ENCODE measurements at places on chromosomes 1 and 21.

- peak; percentile 46 for DNase-seq
Observed at GRCh38 chr21:41766883-41767605, at the start of gene RIPK4. TSS of gene RIPK4 (minus strand) at chr21:41767052. CDS start at chr21:41767041, 11 bp downstream.

DNA sequence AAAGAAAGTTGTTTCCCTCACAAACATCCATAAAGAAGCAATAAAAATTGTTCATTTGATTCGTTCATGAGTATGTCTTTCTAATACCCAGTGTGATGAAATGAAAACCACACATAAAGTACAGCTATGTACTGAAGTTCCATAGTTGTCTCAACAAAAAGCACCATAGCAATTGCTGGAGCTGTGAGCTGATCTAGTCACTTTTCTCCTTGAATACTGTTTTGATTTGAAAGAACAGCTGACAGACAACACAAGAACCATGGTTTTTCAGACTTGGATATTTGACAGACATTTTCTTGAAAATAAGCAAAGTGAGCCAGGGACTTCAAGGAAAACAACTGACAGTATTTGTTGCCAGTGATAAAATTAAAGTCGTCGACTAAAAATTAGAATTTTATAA lies 237.1 kb upstream of the PLD5 start:
- no peak for DNase-seq

DNA sequence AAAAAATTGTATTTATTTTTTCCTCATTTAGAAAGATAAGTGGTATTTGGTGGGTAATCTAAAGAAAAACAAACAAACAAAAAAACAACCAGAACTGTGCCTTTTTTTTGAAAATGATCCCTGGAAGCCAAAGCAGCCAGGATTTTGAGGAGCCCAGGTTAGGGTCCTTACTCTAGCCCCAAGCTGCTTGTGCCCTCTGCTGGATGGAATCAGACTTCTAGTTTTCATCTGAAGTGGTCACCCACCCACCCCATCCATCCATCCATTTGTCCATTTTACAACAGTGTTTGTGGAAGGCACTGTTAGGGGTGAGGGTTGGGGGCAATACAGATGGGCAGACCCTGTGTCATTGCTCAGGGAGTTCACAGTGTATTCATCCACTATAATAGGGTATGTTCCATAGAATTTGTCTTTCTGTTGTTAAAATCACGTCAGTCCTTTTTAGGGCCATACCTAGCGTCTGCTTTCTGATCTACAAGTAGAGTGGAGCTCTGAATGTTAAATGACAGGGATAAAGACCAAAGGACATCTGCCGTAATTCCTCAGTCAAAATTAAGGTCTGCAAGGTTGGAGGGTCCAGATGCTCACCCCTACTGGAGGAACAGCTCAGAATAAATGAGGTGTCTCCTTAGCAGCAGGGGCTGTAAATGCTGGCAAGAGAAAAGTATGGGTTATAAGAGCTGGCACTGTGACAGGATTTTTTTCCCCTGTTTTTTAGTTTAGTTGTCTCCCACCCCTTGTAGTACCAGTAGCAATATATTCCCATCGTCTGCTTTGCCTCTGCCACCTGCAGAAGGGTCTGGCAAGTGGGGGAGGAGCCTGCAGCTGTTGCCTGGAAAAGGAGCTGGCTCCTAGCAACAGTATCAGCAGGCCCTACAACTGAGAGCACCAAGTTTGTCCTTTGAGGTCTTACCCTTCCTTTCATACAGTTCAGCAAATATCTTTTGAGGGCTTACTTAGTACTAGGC lies 3.2 kb downstream of the LRRC42 start:
- DNase-seq = peak; percentile 58

GRCh38 chr1:14937288-14937949 lies 216.1 kb upstream of the TMEM51 start:
- DNase-seq = no peak

DNA sequence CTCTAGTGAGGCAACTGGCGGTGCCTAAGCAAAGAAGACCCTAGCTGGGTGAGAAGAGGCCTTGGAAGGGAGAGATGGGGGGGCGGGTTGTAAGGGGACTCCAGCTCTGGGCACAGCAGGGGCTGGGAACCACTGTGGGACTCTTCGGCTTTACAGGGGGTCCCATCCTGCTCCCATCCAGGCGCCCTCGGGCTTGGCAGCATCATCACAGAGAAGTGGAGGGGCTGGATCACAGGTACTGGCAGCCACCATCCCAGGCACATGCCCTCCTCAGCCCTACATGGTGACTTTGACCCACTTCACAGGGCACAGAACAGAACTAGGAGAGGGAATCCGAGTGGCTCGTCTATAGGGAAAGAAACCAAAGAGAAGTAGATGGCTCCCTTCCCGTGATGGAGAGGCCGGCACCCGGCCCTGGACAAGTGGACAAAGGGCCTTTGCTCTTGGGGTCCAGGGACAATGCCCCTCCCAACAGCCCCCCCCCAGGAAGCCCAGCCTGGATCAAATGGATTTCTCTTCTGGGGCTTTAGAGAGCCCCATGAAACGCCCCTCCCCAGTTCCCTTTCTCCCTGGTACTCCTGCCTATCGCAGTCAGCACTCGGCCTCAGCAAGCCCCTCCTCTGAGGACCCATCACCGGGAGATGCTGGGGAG lies 54.0 kb upstream of the ECE1 start:
- DNase-seq = no peak

- peak; percentile 35 for DNase-seq
Observed at GRCh38 chr1:163826500-163826899, 504.7 kb downstream of the NUF2 start.

GRCh38 chr1:25195835-25196234 lies 36.5 kb downstream of the SYF2 start:
- DNase-seq = no peak

DNA sequence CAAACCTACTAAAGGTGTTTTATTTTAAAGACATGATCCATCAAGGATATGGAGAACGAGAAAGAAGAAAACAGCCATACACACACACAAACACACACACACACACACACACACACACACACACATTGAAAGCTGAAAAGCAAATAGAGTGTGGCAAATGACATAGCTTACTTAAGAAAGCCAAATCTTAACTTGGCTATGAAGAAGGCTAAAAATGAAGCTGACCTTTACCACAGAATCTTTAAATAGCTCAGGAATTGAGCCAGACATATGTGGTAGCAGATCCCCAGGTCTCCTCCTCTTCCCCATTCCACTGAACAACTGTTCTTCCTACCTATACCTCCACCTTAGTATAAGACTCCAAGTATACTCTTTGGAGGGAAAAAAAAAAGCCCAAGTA lies 185.6 kb downstream of the CLEC20A start:
- no peak for DNase-seq

- DNase-seq = no peak
Observed at GRCh38 chr1:22364326-22364650, 87.4 kb upstream of the ZBTB40 start.

- DNase-seq = no peak
Observed at GRCh38 chr1:119435052-119435451, 20.1 kb downstream of the HSD3B2 start.

GRCh38 chr1:203228670-203229069 lies 803 bp downstream of the CHIT1 start:
- DNase-seq = no peak

GRCh38 chr1:166470014-166470413 lies 303.2 kb upstream of the FAM78B start:
- DNase-seq = no peak

GRCh38 chr1:147213271-147213670 lies 11.9 kb downstream of the FMO5 start:
- no peak for DNase-seq

DNA sequence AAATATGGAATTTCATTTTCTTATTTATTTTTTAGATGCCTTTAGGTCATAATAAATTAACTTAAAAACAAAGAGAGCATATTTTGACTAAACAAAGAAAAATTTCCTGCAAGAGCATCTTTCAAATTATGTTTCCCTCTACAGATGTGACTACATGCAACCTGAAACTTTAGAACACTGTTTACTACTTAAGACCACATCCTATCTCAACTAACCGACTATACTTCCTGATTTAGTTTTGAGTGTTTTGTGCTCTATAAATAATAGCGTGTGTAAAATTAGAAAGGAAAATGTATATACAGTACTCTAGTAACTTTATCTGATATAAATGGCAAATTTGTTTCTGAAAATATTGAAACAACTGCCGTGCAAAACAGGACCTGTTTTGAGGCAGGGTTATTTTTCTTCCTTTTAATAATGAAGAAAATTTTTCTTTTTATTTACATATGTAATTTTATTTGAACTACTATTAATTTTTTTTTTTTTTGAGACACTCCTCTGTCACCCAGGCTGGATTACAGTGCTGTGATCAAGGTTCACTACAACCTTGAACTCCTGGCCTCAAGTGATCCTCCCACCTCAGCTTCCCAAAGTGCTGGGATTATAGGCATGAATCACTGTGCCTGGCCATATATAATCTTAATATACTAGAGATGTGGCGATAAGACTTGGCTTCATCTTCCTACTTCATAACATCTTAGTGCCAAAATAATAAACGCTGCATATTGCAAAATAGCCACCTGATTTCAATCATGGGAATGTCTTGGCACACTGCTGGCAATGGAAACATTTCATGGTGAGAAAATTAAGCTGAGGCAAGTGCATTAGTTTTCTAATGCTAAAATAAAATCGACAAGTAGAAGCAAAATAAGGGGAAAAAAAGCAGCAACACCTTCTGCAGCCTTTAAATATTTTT lies 12.3 kb downstream of the ZRANB2 start:
- DNase-seq = no peak

GRCh38 chr1:61980561-61980960 lies 214.1 kb upstream of the L1TD1 start:
- no peak for DNase-seq

GRCh38 chr1:113835686-113836290 lies 23.5 kb upstream of the RSBN1 start:
- no peak for DNase-seq

DNA sequence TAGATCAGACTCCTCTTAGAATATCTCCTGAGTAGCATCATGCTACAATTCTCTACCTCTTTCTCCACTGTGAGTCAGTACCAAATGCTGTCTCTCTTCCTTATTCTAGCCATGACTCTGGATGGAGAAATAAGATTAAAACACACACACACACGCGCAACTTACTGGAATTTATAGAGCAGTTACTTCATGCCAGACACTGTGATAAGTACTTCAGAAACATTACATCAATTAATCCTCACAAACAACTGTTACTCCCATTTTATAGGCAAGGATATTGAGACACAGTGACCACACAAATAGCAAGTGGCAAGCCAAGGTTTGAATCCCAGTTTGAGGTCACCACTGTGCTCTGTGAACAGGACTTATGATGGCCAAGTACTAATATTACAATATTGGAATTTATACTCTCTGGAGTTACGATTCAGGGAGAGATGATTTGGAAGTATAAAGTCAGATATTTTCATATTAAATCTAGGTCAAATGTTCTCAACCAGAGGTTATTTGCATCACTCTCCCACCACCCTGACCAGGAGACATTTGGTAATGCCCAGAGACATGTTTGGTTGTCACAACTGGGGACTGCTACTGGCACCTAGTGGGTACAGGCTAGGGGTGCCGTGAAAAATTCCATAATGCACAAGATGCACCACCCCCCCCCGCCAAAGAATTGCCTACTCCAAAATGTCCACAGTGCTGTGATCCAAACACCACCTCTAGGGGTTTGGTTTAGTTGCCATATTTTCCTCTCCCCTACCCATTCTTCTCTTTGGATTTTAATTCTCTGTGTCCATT lies 221.6 kb downstream of the LTN1 start:
- DNase-seq = no peak

GRCh38 chr21:26967062-26967913 lies at the start of gene ADAMTS5:
TSS of gene ADAMTS5 (minus strand) at chr21:26967088. CDS start at chr21:26966391, 697 bp downstream.
- DNase-seq = no peak

DNA sequence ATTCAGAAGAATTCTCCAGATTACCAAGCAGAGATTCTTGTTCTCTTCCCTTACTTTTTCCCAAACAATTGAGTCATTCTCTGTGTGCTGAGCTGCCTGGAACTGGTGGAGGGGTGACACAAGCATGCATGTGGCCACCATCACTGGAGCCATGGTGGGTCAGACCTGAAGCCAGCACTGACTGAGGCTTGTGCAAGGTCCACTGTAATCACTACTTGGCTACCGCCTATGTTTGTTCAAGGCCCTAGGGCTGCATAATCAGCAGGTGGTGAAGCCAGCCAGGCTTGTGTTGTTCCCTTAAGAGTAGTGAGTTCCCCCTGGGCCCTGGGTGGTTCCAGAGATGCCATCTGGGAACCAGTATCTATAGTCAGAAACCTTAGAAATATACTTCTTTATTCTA lies 183.8 kb downstream of the DNAH14 start:
- no peak for DNase-seq

DNA sequence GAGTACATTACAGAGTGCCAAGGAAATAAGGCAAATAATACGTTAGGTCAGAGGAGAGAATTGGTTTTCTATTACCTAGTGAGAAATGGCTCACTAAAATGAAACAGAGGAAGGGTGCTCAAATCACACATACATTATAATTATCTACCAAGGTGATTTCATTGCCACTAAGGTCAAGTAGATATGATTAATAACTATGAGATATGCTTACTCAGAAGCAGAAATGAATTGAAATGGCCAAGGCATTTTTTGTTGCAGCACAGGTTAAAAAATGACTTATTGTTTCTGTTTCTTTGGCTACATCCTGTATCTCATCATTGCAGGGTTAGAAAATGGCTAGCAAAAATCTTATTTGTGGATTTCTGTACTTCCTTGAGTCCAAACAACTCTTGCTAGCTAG lies 154.5 kb upstream of the GORAB start:
- no peak for DNase-seq

DNA sequence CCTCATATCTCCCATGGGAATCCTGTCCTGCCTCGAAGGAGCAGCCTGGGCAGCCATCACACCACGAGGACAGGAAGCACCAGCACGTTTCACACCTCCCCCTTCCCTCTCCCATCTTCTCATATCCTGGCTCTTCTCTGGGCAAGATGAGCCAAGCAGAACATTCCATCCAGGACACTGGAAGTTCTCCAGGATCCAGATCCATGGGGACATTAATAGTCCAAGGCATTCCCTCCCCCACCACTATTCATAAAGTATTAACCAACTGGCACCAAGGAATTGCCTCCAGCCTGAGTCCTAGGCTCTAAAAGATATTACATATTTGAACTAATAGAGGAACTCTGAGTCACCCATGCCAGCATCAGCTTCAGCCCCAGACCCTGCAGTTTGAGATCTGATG lies 8.7 kb downstream of the SLAMF8 start:
- no peak for DNase-seq

DNA sequence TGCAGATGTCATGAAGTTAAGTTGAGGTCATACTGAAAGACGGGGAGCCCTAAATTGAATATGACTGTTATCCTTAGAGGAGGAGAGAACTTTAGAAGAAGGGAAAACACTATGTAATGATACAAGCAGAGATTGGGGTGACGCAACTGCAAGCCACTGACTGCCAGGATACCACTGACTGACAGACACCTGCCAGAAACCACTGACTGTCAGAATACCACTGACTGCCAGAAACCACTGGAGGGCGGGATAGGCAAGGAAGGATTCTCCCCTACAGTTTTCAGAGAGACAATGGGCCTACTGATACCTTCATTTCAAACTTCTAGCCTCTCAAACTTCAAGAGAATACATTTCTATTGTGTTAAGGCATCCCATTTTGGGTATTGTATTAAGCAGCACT lies 388.7 kb downstream of the USH2A start:
- no peak for DNase-seq
